ENCODE measurements at places on chromosomes 7 and 10.

GRCh38 chr10:85447690-85448089, 918.9 kb downstream of the GRID1 start:
- no peak for DNase-seq

- no peak for DNase-seq
Measured at GRCh38 chr7:125878235-125878956, 948.8 kb upstream of the POT1 start.

- no peak for DNase-seq
Measured at GRCh38 chr7:90599892-90600555, 3.9 kb downstream of the CDK14 start.

DNA sequence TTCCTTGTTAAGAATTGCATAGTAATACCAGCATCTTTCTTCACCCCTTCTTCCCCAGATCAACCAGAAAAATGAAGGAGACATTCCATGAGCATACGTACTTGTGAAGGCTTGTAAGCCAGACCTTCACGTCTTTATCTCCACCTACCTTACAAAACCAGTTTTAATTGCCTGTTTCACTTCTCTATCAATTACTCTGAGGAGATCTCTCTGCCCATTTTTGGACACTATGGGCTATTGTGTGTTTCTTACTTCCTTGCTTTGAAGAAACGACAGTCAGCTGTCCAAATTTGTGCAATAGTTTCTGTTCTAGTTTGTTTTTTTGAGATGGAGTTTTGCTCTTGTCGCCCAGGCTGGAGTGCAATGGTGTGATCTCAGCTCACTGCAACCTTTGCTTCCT, 349.7 kb upstream of the MBL2 start:
- DNase-seq, result peak; percentile 2

DNA sequence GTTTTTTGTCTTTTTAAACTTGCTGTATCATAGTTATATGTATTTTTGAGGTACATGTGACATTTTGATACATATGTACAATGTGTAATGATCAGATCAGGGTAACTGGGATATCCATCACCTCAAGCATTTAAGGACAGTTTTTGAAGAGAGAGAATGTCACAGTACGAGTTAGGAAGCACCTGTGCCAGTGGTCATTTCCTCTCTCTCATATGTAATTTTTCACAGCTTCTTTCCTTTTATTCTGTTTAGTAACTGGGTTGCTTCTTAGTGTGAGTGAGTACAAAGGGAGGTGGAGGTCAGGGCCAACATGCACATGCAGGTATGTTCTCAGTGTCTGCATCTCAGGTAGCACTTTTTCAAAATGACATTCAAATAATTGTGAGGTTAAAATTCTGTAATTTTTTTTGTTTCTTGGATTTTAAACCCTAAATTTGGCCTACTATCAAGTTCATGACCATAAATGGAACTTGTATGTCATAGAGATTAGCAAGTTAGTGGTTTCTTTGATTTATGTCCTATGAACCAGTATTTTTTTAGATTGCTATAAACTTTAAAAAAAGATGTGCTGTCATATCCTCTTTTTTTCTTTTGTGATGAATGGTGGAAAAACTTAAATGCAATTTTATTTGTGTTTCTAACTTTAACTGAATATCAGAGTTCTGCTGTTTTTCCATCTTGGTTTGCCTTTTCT, 42.7 kb downstream of the SNX10 start:
- no peak for DNase-seq

- no peak for DNase-seq
Measured at GRCh38 chr10:122159141-122159970, 111.7 kb upstream of the BTBD16 start.

DNA sequence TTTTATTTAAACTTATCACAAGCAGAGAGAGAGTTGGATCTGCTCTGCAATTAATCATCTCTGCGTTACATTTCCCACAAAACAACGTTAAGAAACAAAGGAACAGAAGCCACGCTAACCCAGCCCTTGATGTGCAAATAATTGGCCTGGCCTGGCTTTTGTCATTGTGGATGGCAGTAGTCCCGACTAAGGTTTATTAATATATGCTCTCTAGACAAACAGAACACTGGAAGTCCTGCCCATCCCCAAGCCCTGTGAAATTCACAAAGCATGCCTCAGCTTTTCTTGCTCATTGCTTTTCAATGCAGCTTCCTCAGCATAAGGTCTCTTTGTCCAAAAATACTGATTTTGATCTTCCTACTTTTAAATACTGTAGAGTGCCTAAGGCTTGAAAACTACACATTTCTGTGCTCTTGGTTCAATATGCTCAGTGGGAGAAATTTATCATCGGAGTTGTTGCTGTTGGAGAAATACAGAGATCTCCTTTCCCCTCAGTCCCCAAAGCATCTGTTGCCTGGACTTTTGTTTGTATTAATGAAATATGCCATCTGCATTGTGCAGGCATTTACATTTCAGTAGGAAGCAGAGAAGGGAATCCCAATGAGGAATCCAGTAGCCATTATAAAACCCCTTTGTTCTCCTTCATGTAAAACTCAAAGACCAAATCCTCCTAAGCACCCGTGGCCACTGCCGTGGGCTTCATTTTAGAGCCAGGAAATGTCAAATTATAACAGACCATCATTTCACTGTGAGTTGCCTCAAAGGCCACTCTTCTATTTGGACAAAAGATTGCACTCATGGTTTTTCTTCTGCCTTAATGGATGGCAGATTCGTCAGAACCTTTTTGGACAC, 61.1 kb downstream of the SORCS1 start:
- DNase-seq, result no peak

DNA sequence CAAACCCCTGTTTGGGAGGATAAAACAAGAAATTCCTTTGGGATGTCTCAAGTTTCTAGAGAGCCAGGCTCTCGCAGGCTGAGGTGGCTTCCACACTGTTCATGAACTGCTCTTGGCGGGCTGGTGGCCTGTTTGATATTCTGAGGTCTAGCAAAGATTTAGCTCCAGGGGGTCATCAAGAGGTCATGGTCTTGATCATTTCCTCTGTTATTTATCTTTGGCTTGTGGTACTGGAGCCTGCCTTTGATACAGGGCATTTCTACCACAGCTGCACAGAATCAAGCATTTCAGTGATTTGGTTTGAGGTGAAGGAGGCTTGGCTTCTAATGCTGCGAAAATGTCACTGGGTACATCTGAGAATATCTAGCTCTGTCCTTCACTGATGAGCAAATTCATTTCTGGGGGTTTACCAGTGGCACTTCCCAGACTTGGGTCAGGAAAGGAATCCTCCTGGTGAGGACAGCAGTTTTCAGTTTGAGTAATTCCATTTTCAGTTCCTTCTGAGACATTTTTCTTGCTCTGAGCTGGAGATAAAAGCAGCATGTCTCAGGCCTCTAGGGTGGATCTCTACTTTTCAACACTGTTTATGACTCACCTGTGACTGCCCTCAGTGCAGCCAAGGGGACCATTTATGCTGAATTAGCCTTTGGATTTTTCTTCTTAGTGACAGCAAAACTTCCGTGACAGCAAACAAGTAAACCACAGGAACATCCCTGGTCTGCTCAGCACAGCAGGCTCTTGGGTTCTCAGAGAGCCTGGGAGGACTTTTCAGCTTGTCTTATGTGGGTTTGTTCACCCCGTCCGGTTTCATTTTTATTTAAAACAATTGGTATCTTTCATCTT, 312.0 kb downstream of the RNLS start:
- DNase-seq, result peak; percentile 86

GRCh38 chr7:117435475-117436043, 8.3 kb upstream of the ASZ1 start:
- DNase-seq, result no peak

DNA sequence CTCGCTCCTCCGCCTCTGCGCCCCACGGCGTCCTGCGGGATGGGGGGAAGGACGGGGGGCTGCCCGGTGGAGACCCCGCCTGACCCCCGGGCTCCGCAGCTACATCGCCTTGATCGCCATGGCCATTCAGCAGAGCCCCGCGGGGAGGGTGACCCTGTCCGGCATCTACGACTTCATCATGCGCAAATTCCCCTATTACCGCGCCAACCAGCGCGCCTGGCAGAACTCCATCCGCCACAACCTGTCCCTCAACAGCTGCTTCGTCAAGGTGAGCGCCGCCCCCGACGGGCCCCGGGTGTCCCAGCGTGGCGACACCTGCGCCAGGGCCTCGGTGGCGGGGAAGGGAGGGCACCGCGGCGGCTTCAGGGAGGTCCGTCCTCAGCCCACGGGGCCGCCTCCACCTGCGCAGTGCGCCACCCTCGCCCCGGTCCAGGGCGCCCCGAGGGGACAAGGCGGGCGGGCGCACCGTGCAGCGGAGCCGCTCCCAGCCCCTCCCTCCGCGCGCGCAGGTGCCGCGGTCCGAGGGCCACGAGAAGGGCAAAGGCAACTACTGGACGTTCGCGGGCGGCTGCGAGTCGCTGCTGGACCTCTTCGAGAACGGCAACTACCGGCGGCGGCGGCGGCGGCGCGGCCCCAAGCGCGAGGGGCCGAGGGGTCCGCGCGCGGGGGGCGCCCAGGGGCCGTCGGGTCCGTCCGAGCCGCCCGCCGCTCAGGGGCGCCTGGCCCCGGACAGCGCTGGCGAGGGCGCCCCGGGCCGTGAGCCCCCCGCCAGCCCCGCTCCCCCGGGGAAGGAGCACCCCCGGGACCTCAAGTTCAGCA, 793 bp downstream of the FOXL3 start:
- no peak for DNase-seq

DNA sequence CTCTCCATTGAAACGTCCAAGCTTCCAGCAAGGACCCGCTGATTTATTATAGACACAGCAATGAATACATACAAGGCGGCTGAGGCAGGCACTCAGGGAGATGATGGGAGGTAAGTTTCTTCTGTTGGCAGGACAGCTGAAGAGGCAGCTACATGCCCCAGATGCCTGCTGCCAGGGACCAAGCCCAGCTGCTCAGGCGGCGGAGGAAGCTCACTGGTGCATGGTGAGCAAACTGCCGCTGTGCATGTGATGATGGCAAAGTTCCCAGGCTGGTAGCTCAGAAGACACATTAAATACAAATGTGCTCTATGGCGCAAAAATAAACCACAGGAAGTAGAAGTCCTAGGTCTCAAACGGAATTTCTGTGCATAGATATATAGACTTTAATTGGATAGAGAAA, 2.3 kb downstream of the DNTT start:
- peak; percentile 81 for DNase-seq

- no peak for DNase-seq
Measured at GRCh38 chr7:94417901-94418300, 23.2 kb downstream of the COL1A2 start.

- DNase-seq, result peak; percentile 44
Measured at GRCh38 chr7:126450269-126450671, 802.5 kb downstream of the GRM8 start.

DNA sequence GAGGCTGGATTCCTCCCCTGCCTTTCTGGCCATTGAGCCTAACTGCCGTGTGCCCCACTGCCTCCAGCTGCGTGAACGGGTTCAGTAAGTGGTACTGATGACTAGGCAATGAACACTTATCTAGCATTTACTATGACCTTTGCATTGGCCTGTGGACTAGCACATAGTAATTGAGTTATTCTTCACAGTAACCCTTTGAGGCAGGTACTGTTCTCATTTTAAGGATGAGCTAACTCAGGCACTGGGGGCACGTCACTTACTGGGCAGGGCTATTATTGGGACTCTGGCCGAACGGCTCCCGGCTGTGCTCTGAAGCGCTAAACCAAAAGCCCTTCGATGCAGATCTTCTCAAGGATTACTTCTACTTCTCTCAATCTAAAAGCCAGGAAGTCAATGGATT, 38.3 kb downstream of the WIPF3 start:
- no peak for DNase-seq

DNA sequence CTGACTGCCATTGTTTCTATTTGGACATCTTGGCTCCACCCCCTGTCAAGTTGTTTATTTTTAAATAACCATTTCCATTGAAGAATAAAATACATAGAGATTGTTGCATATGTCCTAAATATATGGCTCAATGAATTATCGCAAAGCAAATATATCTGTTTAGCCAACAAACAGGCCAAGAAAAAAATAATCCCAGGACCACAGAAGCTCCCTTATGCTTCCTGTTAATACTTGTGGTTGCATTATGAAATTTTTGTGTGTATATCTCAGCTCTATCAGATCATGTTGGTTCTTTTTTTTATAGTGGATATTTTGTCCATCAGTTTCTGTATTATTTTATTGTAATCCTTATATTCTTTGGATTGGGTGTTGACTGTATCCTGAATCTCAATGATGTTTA, 53.4 kb upstream of the CYP2C8 start:
- no peak for DNase-seq

- DNase-seq, result no peak
Measured at GRCh38 chr7:139525239-139525638, 1.8 kb downstream of the CLEC2L start.

- DNase-seq, result no peak
Measured at GRCh38 chr7:16035392-16035791, 348.9 kb upstream of the MEOX2 start.

- DNase-seq, result peak; percentile 76
Measured at GRCh38 chr7:108114117-108114841, 15.9 kb downstream of the LAMB4 start.

DNA sequence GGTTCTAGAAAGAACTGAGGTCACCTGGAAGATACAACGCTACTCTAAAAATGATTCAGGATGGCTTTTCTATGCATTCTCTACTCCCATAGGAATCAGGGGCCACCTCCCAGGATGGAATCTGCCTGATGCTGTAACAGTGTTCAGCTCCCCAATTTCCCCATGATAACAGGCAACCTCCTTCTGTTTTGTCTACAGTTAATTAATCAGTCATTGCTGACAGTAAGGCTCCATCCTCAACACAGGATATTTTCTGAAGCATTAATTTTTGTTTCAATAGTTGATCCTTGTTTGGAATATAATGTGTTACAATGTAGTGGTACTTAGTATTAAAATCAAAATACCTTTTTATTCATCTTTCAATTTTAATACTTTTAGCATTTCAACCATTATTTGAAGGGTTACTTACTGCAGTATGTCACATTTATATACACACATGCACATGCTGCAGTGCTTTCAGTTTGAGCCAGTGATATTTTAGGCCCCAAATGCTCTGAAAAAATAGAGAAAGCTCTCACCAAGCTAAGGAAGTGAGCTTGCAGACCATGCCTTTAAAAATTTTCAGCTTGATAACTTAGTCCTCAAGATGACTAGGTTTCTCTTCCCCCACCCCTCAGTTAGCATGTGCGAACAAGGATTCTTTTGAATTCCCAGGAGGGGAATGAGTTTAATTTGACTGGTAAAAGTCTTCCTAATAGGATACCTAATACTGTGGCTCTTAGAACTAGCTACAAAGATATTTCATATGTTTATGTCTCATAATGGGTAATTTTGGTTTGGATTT, 592 bp upstream of the PIK3CG start:
- peak; percentile 64 for DNase-seq

Data from RPMI8226 (cell line).